ENCODE measurements at places on chromosomes 5 and 9. TPM values are rescaled to one million over a fixed set of nuclear protein-coding genes. Genes with fewer than 3 reads are reported as not detected.

Gene ZDHHC21
- total RNA-seq = 21.5 TPM

Gene CHSY3
- 6.9 TPM for total RNA-seq

Gene ARID3C
- 0.09 TPM for total RNA-seq

Gene LCN2
- total RNA-seq = not detected

Gene CDH12
- not detected for total RNA-seq

Gene CRHBP
- total RNA-seq = under 0.01 TPM

Gene LCN15
- total RNA-seq = not detected

Gene TESK1
- 4.0 TPM for total RNA-seq

Gene NR2F1
- 24.9 TPM for total RNA-seq

Gene FAM53C
- 37.2 TPM for total RNA-seq

Gene FAM200C
- total RNA-seq = 2.3 TPM

Gene CYLC2
- total RNA-seq = not detected

Gene RAB24
- 14.0 TPM for total RNA-seq

Gene ECSCR
- total RNA-seq = 217 TPM

Gene CATSPER3
- total RNA-seq = 0.19 TPM

Gene SMIM32
- total RNA-seq = not detected

Gene RXFP3
- total RNA-seq = not detected

Gene SPATA31A5
- total RNA-seq = not detected

Gene ENHO
- not detected for total RNA-seq

Gene TMEM167A
- total RNA-seq = 47.1 TPM

Gene SOWAHA
- not detected for total RNA-seq

Gene LAMC3
- under 0.01 TPM for total RNA-seq

Gene SYNPO
- total RNA-seq = 10.0 TPM

Gene CARD9
- total RNA-seq = 0.27 TPM

Gene TXNDC8
- total RNA-seq = not detected

Gene TLE1
- total RNA-seq = 38.8 TPM

Gene TTLL11
- 4.8 TPM for total RNA-seq

Gene PCDHGA4
- total RNA-seq = 5.0 TPM

Gene DPYSL3
- 90.6 TPM for total RNA-seq

Gene PKD2L2
- not detected for total RNA-seq

Gene FBP2
- not detected for total RNA-seq

Gene STING1
- 33.0 TPM for total RNA-seq

Gene NCS1
- total RNA-seq = 26.4 TPM

Gene ANKDD1B
- total RNA-seq = 0.09 TPM

Gene SLC34A1
- not detected for total RNA-seq

Gene INSL6
- not detected for total RNA-seq

Gene MYMK
- total RNA-seq = not detected

Gene OTULINL
- total RNA-seq = under 0.01 TPM

Gene ZNF300
- total RNA-seq = 8.5 TPM
